ENCODE measurements at places on chromosomes 6 and 20.
A peak's percentile ranks its signal among the peaks of the same experiment; 100 is the strongest.

- peak; percentile 9 for DNase-seq
These were observed 54.3 kb upstream of the GMPR start for GRCh38 chr6:16184129-16184528.

GRCh38 chr6:170086639-170087420 lies 204.0 kb downstream of the DLL1 start:
- DNase-seq = no peak

GRCh38 chr6:155264693-155265320 lies 994 bp downstream of the CLDN20 start:
- DNase-seq = no peak

DNA sequence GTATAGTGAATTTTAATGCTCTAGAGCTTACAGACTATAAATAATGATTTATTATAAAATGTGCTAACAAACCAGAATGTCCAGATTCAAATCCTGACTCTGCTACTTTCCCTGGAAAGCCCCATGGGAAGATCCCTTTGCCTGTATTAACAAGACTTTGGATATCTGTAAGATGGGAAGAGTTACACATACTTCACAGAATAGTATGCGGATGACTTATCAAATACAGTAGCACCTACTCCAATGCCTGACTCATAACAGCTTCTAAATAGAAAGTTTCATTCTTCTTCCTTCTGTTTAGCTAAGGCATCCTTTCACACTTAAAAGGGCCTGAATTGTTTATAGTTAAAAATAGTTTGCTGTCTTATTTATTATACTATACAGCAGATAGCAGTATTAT lies 166.3 kb downstream of the KCNQ5 start:
- no peak for DNase-seq

- DNase-seq = no peak
These were observed 56.8 kb downstream of the NCR2 start for GRCh38 chr6:41392246-41392645.

Measured in stimulated activated CD4-positive, alpha-beta T cell treated with anti-CD3 and anti-CD28 coated beads, Interleukin-4, amount 100 ng/mL, for 48 hours (primary cell).